ENCODE measurements at places on chromosomes 5 and 9.

DNA sequence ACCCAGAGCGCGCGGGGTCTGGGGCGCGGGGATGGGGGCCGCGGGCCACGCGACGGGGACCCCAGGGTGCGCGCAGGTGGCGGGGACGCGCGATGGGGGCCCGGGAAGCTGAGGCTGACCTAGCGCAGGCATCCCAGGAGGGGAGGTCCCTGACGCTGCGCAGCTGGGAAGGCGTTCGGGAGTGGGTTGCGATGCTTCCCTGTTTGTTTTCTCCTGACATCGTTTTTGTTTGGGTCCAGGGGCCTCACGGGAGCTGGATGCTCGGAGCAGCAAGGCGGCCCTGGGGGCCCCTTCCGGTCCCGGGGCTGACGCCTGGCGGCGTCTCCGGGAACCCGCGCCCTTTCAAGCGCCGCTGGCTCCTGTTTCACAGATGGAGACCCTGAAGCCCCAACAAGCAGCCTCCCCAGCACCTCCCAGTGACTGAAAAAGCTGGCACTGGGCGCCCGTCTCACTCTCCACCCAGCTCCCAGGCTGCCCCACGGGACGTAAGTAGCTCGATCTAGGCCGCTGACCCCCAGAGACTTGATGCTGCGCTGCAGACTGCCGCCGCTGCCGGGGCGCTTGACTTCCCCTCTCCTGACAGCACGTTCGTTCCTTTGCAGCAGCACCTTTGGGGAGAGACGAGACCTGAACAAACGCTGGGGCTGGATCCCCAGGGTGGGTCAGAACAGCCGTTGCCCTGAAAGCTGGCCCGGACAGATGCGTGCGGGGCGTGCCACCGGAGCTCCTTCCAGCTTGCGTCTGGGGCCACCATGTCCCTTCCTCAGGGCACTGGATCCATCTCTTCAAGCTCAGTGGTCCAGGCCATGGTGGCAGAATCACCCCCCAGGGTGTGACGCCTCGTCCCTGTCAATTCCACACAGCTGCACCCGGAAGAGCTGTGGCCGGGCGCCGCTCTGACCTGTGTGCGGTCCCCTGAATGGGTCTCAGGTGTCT, 593 bp downstream of the BRD3OS start:
- DNase-seq, result peak; percentile 42

GRCh38 chr9:129933185-129934040, 98.2 kb downstream of the USP20 start:
- DNase-seq, result no peak

DNA sequence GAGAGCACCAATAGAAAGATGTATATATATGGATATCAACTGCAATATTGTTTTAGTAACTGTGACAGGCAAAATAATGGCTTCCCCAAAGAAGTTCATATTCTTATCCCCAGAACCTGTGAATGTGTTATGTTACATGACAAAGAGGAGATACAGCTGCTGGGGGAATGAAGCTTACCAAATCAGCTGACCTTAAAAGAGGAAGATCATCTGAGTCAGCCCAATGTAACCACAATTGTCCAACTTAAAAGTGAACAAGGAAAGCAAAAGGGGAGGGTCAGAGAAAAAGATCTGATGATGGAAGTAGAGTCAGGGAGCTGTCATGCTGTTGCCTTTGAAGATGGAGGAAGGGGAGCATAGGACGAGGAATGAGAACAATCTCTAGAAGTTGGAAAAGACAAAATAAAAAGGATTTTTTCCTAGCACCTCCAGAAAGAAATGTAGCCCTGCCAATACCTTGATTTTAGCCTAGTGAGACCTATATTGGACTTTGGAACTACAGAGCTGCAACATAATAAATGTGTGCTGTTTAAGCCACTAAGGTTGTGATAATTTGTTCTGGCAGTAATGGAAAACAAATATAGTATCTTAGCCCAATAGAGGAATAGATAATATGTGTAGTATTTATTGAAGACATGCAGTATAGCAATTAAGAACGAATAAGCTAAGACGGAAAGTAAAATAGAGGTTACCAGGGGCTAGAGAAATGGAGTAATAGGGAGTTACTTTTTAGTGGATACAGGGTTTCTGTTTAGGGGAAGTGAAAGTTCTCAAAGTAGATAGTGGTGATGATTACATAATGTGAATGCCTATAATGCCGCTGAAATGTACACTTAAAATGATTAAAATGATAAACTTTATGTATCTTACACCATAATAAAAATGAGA, 115.9 kb downstream of the PIK3R1 start:
- DNase-seq, result no peak

- DNase-seq, result no peak
Measured at GRCh38 chr5:58117542-58117941, 342.3 kb downstream of the PLK2 start.

DNA sequence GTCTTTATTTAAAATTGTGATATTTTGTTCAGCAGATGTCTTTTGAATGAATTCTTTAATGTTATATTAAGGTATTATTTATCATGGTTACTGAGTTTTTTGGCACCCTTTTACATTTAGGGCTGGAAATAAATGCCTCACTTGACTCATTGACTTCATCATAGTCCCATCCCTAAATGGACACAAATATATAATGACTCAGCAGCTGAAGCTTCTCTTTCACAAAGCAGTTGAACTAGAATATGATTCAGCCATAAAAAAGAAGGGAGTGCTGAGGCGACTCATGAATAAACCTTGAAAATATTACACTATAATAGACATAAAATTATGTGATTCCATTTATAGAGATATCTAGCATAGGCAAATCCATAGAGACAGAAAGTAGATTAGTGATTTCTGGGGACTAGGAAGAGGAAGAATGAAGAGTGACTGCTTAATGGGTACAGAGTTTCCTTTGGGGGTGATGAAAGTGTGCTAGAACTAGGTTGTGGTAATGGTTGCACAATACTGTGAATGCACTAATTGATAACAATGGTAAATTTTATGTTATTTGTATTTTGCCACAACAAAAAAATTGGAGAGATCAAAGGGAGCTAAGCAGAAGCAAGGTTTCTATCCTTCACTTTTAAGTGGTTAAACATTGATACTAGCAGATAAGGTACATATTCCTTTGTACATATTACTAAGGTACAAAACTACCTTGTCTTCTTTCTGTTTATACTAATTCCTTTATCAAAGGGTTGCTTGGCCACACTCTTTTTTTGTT, 449.6 kb downstream of the NTRK2 start:
- no peak for DNase-seq

GRCh38 chr5:107248066-107248695, 422.6 kb downstream of the EFNA5 start:
- no peak for DNase-seq

- no peak for DNase-seq
Measured at GRCh38 chr5:58641533-58641932, 58.7 kb downstream of the RAB3C start.

- no peak for DNase-seq
Measured at GRCh38 chr5:93279296-93279963, 301.6 kb downstream of the NR2F1-AS1 start.

DNA sequence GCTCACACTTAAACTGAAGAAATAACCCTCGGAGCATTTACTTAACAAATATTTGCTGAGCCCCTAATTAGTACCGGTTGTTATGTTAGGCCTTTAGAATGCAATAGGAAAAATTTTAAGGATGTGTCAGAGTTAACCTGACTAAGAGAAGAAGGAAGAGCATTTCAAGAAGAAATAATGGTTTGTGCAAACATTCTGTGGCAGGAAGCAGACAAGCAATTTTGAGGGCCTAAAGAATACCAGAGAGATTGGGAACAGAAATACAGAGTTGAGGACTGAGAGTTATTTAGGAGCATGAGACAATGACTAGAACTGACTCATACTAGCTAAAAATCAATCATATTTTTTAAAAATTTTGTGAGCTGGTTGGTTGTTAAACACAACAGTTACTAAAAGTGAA, 218.8 kb downstream of the PRR16 start:
- no peak for DNase-seq

GRCh38 chr5:115948091-115948534, 14.2 kb upstream of the LVRN start:
- no peak for DNase-seq

GRCh38 chr9:135414293-135414692, 65.3 kb upstream of the PPP1R26 start:
- DNase-seq, result no peak

DNA sequence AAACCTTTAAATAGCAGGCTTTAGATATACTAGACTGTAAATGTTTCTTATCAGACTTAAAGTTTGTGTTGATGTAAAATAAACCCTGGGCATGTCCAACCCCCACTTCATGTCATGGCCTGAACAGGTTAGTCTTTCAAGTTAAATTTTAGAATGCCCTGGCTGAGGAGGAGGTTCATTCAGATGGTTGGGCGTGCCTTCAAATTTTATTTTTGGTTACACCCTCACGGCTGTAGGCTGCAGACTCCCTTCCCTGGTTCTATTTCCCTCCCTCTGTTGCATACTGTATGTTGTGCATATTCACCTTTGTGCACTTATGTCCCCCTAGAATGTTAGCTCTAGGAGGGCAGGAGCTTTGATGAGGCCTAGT, 5.3 kb upstream of the BICD2 start:
- DNase-seq, result no peak

GRCh38 chr5:57175551-57176309, 1.9 kb downstream of the GPBP1 start:
- DNase-seq, result peak; percentile 9

DNA sequence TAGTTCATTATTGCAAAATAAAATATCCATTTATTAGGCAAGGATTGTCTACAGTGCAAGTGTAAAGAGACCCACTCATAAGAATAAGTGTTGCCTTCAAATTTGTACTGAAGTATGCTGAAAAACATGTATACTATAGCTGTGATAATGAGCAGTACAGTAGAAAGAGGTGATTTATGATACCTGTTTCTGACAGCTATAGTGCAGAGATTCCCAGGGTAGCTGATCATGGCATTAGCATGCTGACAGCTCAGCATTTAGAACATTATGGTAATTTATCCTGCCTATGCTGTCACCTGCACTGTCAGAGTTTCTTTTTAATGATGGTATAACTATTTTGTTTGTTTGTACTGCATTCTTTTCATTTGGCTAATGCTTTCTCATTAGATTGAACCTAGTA, 177.6 kb upstream of the TLX3 start:
- no peak for DNase-seq

DNA sequence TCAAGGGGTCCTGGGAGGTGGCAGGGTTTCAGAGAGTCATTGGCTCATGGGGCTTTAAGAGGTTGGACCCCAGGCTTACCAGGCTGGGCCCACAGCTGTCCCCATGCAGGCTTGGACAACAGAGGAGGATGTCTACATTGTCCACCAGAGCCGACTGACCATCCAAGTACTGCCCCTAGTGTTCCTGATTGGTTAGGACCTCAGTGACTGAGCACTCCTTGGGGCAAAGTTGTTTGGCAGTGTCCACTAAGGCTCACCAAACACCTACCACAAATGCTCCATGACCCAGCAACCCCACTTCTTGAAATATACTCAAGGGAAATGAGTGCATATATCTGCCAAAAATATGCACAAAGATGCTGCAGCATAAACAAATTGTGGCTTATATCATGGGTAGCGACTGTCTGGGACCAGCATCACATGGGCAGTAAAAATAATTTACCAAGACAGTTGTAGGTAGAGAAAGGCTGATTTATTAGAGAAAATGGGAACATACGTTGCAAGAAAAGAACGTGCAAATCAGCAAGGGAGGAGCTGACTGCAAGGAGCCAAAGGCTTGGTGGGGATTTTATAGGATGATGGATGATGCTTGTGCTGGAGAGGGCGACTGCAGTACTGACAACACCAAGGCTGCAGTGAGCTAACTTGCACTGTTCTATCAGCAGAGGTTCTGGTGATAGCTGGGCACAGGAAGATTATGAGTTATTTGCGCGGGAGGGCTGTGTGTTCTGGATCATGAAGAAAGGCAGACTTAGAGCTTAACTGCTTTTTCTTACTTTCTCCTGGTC, 265.2 kb downstream of the GADD45G start:
- no peak for DNase-seq

Data from stimulated activated naive B cell treated with anti-CD40 and anti-IgM and Interleukin-4, amounts not matched to agents 10 μg/mL and 1 μg/mL and 100 μg/mL, for 72 hours (primary cell).